ENCODE measurements at places on chromosomes 16 and 17.

DNA sequence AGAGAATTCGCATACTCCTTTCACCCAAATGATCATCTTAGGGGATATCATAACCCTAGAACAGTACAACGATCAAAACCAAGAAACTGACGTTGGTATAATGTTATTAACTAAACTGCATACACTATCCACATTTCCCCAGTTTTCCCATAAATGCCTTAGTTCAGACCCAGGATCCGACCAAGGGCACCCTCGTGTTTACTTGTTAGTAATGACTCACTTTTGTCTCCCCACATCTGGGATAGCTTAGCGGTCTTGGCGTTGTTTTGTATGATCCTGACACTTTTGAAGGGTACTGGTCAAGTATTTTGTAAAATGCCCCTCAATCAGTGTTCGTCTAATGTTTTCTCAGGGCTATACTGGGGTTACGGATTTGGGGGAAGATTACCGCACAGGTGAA, 8.0 kb downstream of the HS3ST3A1 start:
- DNase-seq, result no peak

GRCh38 chr16:76656994-76657393, 379.8 kb downstream of the CNTNAP4 start:
- DNase-seq, result no peak

DNA sequence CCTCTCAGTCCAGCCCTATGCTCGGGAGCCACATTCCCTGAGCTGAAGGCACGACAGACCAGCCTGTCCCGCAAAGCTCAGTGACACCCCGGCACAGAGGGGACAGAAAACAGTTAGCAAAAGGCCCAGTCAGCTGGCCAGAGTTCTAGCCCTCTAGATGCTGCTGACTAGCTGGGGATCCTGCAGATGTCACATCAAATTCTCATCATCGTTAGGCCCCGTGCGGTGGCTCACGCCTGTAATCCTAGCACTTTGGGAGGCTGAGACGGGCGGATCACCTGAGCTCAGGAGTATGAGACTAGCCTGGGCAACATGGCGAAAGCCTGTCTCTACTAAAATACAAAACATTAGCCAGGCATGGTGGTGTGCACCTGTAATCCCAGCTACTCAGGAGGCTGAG, 17.2 kb downstream of the UBE2O start:
- DNase-seq, result no peak

DNA sequence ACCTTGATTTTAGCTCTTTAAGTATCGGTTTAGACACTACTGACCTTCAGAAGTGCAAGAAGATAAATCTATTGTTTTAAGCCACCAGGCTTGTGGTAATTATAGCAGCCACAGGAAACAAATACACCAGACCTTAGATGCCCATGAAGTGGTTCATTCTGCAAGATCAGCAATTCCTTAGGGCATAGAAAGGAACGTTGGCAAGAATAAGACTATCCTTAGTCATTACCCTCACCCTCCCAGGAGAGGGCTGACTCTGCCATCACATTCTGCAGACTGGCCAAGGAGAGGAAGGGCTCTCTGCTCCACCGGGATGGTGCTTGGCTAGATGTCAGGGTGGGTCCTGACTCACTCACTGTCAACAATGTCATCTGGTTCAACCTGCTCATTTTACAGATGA, 14.1 kb upstream of the NDEL1 start:
- no peak for DNase-seq

GRCh38 chr16:70743791-70744190, 57.2 kb downstream of the VAC14 start:
- no peak for DNase-seq

DNA sequence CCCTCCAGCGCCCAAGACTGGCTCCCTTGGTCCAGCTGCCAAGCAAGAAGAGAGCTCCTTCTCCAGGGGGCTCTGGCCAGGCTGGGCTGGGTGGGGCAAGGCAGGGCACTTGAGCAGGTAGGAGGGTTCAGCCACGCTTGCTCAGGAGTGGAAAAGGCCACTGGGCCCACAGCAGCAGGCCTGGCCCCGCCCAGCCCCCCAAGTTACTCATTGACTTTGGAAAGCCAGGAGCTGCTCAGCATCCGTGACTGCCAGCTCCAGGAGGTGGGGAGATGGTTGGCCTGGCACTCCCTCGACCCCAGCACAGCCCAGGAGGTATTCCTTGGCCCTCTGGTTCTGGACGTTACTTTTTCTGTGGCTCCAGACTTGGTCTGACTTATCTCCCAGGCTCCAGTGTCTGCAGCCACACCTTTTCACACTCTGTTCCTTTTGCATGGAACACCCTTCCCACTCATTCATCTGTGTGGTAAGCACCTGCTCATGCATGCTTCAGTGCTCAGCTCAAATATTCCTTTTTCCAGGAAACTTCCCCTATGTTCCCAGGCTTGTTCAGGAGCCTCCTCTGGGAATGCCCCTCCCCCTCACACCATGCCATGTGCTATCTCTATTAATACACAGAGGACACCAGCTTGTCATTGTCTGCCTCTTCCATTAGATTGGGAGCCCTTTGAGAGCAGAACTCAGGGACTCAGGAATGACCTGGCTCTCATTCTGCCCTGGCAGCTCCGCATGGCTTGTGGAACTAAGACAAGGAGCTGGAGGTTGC, at the start of gene CDH16:
Gene CDH16 (minus strand): TSS at position 83 of the 766 bp plus-strand sequence. CDS start 820 bp downstream, outside the sequence.
- no peak for DNase-seq

DNA sequence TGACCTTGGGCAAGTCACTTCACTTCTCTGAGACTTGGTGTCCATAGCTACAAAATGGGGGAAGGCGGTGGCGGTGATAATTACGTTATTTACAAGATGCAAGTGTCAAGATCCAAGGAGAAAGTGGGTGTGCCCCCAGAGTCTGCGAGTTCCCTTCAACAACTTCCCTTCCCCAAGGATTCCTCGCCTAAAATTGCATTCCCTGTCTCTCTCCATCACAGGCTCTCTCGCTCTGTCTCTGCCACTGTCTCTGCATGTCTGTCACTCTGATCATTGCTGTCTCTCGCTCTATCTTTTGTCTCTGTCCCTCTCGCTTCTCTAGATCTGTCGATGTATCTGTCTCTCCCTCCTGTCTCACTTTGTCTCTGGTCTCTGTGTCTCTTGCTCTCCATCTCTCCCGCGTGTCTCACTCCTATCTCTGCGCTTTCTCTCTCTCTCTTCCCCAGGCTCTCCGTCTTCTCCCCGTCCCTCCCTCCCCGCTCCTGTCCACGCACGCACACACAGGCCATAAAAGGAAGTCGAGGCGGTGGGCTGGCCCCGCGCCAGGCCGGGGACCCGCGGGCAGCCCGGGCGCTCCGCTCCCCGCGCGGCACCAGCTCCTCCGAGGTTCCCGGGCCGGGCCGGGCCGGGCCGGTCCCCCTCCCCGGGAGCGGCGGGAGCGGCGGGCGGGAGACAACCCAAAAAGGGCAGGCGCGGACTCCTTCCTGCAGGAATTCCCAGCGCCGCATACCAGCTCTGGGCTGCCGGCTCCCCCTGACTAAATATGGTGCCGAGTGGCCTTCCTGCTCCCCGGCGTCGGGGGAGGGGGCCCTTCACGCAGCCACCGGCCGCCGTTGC, 1.1 kb upstream of the MYH11 start:
- DNase-seq, result no peak

GRCh38 chr16:1984347-1985225, 593 bp downstream of the GFER start:
- DNase-seq, result no peak

DNA sequence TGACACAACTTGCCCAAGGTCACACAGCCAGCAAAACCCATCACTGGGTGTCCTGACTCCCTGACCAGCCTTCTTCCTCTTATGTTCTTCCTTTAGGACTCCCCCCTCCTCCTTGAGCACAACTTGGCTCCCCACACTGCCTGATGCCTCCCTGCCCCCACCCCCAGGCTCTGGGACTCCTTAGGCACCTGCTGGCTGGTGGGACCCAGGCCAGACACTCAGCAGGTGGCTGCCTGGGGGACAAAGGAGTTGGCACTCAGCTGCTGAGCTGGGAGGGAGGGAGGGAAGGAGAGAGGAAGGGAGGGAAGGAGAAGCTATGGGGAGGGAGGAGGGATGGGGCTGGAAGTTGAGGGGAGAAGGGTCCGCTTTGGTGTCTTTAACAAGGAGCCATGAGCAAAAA, 8.0 kb downstream of the SEZ6 start:
- DNase-seq, result no peak

GRCh38 chr17:63086483-63087185, 120.6 kb downstream of the TANC2 start:
- no peak for DNase-seq

DNA sequence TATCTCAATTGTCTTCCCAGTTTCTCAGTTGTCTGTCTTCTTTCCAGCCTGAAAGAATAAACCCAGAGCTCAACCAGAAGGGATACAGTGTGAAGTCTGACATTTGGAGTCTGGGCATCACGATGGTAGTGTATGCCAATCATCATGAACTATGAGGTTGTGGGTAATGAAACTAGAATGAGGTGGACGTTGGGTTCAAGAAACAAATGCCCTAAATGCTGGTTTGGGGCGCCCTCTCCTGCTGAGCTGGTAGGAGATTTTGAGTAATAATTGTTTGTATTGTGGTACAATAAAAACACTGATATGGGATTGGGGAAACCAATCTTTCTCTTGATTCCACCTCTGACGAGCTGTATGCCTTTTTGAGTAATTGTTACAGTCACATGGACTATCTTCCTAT, 110.4 kb downstream of the MAP2K6 start:
- DNase-seq, result peak; percentile 7

DNA sequence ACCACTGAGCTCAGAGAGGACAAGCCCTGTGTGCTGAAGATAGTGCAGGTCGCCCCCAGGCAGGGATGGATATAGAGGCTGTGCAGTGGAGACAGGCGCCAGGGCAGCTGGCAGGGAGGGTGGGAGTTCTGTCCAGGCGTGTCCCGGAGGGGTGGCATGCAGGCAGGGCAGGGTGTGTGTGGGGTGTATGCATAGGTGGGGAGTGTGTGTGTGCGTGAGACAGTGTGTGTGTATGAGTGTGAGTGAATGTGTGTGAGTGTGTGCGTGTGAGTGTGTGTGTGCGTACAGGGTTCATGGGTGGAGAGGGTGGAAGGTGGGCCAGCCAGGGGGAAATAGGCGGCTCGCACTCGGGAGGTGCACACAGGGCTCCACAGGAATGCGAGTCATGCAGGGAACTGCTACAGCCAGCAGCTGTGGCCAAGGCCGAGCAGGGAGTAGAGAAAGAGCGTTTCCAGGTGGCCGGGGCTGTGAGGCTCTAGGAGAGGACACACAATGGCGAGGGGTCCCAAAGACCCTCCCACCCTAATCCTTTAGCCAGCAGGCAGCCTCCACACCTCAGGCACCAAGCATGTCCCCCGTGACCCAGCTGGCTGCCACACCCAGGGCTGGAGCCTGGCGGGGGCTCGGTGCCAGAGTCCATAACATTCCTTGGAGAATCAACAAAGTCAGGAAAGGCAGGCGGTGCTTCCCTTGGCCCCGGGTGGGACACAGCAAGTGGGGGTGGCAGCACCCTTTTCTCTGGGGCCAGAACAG, 4.6 kb downstream of the PLCD3 start:
- DNase-seq, result peak; percentile 29

- DNase-seq, result no peak
These were observed 36.9 kb upstream of the KLHDC4 start for GRCh38 chr16:87802670-87803069.

DNA sequence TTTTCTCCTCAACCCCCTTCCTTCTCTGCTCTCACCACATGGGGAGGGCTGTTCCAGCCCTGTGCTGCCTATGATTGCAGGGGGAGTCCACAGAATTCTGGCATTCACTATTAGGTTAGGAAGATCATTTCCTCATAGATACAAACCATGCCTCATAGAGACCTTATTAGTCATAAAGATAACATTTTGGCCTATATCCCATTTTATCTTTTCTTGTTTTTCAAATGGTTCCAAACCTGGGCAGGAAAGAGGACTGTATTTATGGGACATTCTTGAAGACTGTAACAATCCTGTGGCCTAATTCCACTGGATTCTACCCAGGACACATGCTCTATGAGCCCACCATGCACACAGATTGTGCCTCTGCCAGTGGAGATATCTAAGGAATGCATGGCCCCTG, 51.7 kb downstream of the ASIC2 start:
- DNase-seq, result no peak

- no peak for DNase-seq
These were observed 22.4 kb upstream of the EIF1 start for GRCh38 chr17:41666237-41666641.

DNA sequence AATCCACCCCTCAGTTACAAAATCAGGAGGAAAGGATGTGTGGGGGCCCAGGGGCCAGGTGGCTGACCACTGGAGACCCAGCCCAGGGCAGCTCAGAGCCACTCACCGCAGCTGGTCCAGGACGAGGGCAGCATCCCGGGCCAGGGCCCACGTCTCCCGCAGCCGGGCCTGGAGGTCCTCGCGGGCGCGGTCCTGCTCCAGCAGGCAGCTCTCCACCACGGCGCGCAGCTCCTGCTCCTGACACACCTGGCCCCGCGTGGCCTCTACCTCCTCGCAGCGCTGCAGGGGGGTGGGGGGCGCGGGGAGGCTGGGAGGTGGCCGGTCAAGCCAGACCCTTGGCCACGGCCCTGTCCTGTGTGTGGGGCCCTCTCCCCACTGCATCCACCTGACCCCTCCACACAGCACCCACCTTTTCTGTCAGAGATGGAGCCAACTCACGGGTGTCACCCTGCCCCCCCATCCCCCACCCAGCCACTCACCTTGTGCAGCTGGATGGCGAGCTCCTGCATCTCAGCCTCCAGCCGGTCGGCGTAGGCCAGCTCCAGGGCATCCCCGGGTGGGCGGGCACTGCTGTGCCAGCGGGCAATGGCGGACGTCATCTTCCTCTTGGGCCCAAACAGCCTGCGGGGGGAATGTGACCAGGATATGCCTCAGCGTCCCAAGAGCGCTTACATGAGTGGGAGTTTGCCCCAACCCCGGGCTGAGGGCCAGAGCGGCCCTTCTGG, 5.1 kb downstream of the NUDT16L1 start:
- no peak for DNase-seq

DNA sequence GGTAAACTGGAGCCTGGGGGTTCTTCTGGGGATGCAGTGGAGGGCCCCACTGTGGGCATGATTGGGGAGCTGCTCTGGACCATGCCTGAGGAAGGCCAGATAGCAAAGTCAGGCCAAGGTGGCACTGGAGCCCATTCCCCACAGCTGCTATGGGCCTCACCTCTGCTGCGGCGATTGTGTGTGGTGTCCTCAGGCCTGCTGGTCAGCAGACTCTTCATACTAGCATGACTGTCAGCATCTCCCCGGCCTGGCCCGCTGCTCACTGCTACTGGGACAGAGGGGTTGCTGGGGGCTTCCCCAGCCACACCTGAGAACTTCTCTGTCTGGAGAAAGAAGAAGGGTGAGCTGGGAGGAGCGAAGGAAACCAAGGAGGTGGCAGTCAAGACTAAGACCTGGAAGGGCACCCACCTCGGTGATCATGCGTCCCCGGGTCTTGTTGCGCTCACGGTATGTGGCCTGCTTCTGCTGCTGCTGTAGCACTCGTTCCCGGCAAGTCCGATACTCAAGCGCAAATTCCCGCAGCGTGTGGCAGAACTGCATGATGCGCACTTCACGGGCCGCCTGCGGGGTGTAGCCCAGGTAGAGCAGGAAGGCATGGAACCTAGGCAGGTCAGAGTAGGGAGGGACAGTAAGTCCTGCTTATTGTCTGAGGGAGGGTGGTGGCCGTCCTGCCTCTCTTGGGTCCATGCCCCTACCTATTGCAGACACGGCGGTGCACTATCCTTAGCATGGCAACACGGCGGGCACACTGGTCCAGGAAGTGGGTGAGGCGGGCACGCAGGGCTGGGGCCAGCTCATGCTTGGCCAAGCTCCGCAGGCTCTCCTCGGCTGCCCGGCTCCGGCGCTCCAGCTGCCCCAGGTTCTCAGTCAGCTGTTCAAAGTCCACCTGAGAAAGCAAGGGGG, 3.2 kb downstream of the TMEM208 start:
- no peak for DNase-seq

Measured in KBM-7 (cell line).